ENCODE measurements at places on chromosomes 7 and 10. TPM values are rescaled to one million over a fixed set of nuclear protein-coding genes. Genes with fewer than 3 reads are reported as not detected.

DNA sequence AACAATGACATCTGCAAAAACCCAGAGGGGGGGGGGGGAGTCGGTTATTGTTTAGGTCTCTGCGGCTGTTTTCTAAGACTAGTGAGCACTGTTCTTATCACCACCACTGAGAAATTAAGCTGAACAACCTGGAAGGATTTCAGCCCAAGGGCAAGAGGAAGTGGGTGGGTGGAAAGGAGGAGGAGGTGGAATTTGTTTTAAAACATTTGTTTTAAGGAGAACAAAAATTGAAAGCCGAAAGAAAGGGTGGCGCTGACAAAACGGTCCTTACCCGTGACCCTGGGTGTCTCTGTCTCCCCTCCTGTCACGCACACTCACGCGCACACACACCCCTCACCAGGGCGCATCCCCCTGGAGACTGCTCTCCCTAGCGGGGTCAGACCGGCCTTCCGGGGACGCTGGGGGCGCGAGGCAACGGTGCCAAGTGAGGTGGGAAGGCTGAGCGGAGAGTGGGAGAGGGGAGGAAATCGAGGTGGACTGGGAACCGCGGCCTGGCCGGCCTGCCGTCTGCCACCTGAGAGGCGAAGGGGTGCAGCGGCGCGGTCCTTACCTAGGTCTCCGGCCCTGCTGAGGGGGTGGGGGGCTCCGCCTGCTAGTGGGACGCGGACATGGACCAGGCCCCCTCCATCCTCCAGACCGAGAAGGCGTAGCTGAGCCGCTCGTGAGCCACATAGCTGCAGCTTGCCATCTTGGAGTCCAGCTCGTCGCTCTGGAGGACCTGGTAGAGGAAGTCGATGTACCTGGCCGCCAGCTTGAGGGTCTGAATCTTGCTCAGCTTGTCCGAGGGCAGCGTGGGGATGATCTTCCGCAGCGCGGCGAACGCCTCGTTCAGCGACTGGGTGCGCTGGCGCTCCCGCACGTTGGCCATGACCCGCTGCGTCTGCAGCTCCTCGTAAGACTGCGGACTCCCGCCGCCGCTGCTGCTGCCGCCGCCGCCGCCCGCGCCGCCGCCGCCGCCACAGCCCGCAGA is 1.0 kb downstream of the TWIST1 start:
- DNase-seq, result peak; percentile 26
- H3K4me3 ChIP-seq, result peak overlapping the region; percentile 60
- H3K27ac ChIP-seq, result no peak overlapping the region
- no peaks in the 10 kb centered on the region for H3K36me3 ChIP-seq

- peak; percentile 58 for DNase-seq
- H3K27me3 ChIP-seq, result no peaks in the 10 kb centered on the region
- H3K27ac ChIP-seq, result peak overlapping the region; percentile 34
Measured at GRCh38 chr10:110410329-110411046, 87.2 kb upstream of the DUSP5 start.

PRSS37 gene
- not detected for total RNA-seq

AKR1E2 gene
- 7.5 TPM for total RNA-seq

AMZ1 gene
- 8.3 TPM for total RNA-seq

FAM25G gene
- total RNA-seq, result not detected

OR2AE1 gene
- 0.57 TPM for total RNA-seq

Measured in lung (tissue), 17 donors.